NCI-H774 (cell line): ENCODE measurements at places on chromosomes 11 and 22.

- DNase-seq = no peak
Measured at GRCh38 chr11:24496386-24496735, 492 bp upstream of the LUZP2 start.

- no peak for DNase-seq
Measured at GRCh38 chr11:3049430-3050243, 7.6 kb downstream of the CARS1 start.

DNA sequence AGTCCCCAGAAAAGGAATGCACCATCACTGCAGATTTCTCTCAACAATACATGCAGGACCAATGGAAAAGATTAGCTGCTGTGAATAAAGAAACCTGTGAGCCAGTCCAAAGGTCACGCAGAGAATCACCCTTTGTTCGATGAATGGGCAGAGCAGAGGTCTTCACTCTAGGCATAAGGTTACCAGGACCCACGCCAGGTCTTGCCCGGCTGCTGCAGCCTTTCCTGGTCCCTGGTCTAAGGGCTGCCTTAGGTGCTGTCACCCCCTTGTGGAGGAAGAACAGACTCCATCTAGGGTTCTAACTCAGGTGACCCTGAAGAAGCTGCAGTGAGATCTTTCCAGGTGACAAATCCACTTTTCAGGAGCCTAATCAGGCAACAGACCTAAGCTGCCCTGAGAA, 29.0 kb upstream of the NAP1L4 start:
- DNase-seq = peak; percentile 6

DNA sequence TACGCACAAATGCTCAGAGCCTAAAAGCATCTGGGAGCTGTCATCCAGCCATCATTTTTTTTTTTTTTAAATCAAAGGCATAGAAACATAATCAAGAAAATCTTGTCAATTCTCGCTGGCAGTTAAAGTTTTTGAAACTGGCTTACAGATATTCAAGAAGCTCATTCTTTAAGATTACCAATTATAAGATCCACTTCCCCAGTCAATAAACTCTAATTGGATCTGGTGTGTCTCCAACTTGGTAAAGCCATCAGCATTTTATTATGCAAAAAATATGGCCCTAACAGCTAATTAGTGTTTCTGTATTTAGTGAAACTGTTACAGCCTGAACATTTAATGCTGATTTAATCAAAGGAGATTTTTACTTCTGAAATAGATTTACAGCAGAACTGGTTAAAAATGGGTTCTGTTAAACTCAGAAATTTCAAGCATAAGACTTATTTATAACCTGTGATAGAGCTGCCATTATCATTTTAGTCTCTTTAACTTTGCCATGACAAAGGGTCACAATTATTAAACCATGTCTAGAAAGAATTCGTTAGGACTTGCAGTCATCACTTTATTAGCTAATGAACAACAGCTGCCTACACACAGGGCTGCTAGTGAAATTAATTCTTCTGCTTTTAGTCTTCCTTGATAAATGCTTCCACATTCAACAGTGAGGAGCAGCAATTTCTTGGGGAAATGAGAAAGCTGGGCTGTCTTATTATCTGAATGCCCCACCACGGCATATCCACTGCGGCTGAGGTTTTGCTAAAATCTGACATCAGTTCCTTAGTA, 176.4 kb upstream of the PITPNB start:
- no peak for DNase-seq

GRCh38 chr11:18324381-18324780, 2.0 kb downstream of the GTF2H1 start:
- DNase-seq = no peak

GRCh38 chr11:121449626-121450025, 2.5 kb upstream of the SORL1 start:
- DNase-seq = no peak

DNA sequence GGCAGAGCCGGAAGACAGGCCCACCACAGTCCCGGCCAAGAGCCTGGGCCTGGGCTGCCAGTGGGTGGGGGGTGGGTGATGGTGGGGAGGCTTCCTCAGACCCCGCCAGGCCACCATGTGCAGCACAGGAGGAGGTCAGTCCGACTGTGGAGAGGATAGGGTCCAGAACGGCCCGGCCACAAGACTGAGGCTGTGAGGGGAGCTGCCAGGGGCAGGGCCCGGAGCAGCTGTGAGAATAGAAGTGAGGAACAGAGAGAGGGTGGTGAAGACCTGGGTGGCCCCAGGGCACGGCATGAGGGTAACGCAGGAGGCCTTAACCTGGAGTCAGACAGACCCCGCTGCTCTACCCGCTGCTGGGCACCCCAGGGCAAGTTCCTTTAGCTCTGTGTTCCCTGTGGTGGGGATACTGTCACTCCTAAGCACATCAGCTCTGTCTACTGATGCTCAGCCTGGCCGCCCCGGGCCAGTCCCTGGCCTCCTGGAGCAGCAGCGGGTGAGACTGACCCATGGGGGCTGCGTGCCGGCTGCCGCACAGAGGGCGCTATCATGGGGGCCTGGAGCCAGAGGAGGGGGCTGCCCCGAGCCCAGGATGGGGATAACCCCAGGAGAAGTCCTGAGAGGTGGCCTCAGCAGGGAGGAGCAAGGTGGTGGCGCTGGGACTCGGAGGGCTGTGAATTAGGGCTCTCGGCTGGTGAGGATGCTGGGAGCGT, 1.7 kb downstream of the FERMT3 start:
- no peak for DNase-seq

DNA sequence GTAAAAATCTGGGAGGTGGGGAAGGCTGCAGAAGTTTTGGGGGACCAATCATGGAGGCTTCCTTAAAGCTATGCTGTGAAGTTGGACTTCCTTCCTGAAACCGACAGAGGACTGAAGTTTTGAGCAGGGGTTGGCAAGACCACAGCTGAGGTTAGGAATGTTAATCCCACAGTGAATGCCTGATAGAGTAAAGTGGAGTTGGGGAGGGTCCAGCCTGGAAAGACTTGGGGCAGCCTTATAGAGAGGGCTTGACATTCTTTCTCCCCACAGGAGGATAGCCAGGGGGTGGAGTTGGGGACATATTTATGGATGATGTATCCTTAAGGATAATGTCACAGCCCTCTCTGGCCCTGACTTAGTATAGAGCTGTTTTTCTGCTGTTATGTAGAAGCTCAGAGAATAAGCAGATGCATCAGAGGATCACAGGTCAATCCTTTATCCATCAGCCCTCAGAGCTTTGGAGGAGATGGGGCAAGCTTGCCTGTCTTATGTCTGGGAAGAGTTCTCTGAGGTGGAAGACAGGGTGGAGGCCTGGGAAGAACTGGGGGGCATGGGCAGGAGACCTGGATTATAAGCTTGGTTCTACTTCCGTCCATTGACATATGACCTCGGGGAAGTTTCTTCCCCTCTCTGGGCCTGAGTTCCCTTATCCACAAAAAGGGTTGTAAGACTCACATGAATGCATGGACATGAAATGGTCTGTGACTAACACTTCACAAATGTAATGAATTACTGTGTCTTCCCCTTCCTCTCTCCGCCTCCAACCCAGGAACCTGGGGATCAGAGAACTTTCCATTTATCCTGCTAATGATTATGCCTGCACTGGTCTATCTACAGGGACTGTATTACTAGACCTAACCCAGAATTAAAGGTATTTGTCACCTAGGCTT, 317.8 kb downstream of the MIAT start:
- DNase-seq = no peak

DNA sequence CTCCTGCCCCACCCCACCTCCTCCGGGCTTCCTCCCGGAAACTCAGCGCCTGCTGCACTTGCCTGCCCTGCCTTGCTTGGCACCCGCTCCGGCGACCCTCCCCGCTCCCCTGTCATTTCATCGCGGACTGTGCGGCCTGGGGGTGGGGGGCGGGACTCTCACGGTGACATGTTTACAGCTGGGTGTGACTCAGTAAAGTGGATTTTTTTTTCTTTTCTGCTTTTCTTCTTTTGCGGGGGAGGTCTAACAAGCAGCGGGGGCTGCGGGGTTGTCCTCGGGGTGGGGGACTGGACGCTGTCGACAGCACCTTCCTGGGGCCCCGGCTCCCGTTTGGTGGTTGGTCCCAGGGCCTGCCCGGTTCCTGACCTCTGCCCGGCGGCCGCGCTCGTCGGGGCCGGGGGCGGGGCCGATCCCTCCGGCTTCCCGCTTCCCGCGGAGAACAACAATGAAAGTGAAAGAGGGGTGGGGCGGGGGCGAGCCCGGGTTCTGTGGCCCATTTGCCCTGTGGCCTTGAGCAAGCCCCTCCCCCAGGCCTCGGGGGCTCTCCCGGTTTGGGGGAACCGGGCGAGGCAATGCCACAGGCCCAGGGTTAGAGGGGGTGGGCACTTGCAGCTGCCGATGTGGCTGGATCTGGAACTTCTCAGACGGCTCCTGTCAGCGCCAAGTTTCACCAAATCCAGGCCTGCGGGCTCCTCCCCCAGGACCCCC, 975 bp upstream of the MDK start:
- peak; percentile 48 for DNase-seq

DNA sequence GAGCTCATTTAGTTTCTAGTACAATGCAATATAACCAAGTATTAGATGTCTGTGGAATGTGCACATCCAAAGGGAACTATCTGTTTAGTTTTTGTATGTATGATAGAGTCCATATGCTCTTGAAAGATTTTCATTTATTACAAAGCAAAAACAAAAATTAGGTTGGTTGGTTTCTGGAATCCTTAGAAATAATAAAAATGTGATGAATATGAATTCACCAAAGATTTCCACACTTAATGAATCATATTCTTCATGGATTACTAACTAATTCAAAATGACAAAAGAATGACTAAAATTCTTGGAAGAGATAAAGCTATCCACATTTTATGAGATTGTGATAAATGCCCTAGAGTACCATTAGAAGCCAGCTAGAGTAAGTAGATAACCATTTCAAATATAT, 261.1 kb downstream of the SBF2 start:
- DNase-seq = no peak

- no peak for DNase-seq
Measured at GRCh38 chr22:23010430-23010829, 59.9 kb upstream of the GNAZ start.

- DNase-seq = no peak
Measured at GRCh38 chr11:131807876-131808275, 437.5 kb downstream of the NTM start.
